ENCODE measurements at places on chromosomes 3 and 15. TPM values are rescaled to one million over a fixed set of nuclear protein-coding genes. Genes with fewer than 3 reads are reported as not detected.
A peak's percentile ranks its signal among the peaks of the same experiment; 100 is the strongest.

Gene SGO1
- 2.7 TPM for total RNA-seq

DNA sequence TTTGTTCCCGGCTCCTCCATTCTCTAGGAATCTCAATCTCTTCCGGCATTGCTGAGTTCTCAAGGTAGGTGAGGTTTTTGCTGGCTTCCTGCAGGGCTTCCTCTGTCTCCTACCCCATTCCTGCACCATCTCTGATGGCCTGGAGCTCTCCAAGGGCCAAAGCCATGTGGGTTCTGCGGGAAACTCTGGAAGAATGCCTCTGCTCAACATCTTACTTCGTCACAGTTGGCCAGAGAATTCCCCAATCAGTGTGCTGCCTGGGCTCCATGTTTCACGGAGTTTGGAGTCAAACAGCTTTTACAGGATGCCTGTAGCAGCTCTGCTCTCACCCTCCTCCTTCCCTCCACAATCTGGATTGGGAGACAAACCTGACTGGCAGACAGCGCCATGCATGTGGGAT lies 253.9 kb upstream of the HES1 start:
- DNase-seq: no peak

GRCh38 chr15:31801152-31801551 lies 229.2 kb upstream of the CHRNA7 start:
- no peak for DNase-seq

- DNase-seq: no peak
Observed at GRCh38 chr3:10395671-10396070, 74.8 kb upstream of the SEC13 start.

- no peak for DNase-seq
Observed at GRCh38 chr15:34799149-34800101, 4.1 kb upstream of the ACTC1 start.

GRCh38 chr3:191019855-191020254 lies 157.4 kb upstream of the GMNC start:
- DNase-seq: no peak

- no peak for DNase-seq
Observed at GRCh38 chr15:26729030-26729429, 43.8 kb downstream of the GABRB3 start.

- DNase-seq: no peak
Observed at GRCh38 chr3:195154111-195154791, 116.7 kb downstream of the XXYLT1 start.

GRCh38 chr15:65884511-65884910 lies 15.2 kb downstream of the RAB11A start:
- DNase-seq: no peak

- DNase-seq: no peak
Observed at GRCh38 chr15:65777843-65778242, 14.2 kb downstream of the DENND4A start.

GRCh38 chr15:60683156-60683555 lies 204.2 kb upstream of the ICE2 start:
- no peak for DNase-seq

Gene PLA2G4E
- total RNA-seq: 0.12 TPM

DNA sequence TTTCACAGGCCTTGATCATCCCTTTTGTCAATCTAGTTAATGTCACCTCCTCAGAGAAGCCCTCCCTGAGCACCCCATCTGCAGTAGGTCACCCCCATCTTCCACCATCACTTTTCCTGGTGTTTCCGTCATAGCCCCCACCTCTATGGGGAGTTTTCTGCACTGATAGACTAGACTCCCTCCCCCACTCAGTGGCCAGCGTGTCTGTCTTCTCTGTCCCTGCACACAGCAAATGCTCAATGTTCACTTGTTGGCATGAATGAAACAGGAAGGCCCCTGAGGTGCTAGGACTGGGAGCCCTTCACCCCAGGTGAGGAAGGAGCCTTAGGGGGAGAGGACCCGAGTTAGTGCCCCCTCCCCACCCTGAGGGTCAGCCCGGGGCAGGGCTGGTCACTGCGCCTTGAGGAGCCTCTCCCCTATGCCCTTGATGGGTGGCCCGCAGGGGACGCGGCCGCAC lies 15.8 kb upstream of the FANCD2 start:
- no peak for DNase-seq

- no peak for DNase-seq
Observed at GRCh38 chr3:152222327-152222726, 46.4 kb upstream of the MBNL1 start.

- no peak for DNase-seq
Observed at GRCh38 chr3:164486150-164486549, 592.1 kb downstream of the SI start.

- DNase-seq: no peak
Observed at GRCh38 chr15:71215126-71215894, 100.0 kb downstream of the THSD4 start.

Gene C3orf20
- total RNA-seq: not detected

- DNase-seq: no peak
Observed at GRCh38 chr15:31489801-31490646, 163.4 kb downstream of the KLF13 start.

Gene ATP2B2
- 0.18 TPM for total RNA-seq

GRCh38 chr3:195093731-195094130 lies 177.2 kb downstream of the XXYLT1 start:
- peak; percentile 17 for DNase-seq

- DNase-seq: no peak
Observed at GRCh38 chr3:137249311-137249940, 291.6 kb downstream of the IL20RB start.

GRCh38 chr3:114847564-114847963 lies 299.5 kb downstream of the ZBTB20 start:
- DNase-seq: no peak

DNA sequence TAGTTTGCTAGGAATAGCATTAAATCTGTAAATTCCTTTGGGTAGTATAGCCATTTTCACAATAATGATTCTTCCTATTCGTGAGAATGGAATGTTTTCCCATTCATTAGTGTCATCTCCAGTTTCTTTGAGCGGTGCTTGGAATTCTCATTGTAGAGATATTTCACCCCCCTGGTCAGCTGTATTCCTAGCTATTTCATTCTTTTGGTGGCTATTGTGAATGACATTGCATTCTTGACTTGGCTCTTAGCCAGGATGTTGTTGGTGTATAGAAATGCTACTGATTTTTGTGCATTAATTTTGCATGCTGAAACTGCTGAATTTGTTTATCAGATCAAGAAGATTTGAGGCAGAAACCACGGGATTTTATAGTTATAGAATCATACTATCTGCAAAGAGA lies 690.5 kb upstream of the ALCAM start:
- DNase-seq: no peak

DNA sequence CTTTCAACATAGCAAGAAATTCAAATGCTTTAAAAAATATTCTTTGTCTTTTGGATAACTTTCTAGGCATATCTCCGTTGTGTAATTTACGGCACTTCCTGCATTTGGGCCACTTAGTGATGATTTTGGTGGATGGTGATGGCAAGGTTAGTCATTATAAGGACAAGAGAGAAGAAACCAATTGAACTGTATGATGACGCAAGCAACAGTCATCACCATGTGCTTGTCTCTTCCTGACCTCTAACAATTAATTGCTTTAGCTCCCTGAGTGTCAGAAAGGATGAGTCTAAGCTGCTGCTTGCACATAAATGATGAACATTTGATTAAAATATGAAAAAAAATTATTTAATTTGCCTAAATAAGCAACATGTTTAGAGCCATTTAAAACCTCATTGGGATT lies 11.3 kb upstream of the P2RY12 start:
- DNase-seq: no peak

DNA sequence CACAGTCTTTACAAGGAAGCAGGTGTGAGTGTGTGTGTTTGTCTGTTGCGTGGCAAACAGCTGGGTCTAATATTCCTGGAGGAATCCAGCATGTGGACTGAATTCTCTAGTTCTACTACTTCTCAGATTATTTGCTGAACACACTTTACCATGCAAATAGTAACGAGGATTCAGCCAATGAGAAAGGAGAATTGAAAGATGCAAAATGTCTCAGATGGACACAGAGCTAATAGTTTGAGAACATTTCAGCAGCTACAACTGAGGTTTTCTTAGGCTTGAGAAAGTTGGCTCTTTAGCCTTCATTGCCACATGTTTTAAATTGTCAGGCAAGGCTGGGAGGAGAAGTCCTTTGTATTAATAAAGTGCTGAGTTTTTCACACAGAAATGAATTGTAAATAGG lies 568.0 kb upstream of the MDFIC2 start:
- DNase-seq: no peak

GRCh38 chr3:187450431-187451190 lies 82.4 kb downstream of the RTP4 start:
- no peak for DNase-seq

DNA sequence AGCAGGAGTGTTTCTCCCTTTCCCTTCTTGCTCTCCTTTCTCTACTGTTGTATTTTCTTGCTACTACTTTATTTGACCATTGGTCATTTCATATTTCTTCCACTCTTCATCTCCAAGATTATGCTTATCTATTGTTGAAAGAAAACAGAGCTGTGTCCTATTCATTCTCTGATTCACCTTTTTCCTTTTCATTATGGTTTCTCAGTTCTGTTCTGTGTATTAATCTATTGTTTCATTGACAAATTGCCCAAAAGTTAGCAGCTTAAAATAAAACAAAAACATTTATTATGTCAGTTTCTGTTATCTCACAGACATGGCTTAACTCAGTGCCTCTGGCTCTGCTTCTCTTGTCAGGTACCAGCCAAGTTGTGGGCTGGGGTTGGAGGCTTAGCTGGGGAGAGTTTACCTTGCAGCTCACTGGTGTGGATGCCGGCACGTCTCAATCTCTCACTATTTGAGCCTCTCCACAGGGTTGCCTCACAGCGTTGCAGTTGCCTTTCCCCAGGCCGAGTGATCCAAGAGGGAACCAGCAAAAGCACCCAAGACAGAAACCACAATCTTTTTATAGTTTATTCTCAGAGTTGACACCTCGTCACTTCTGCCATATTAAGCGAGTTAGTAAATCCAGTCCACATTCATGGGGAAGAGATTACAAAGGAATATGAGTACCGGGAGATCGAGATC lies 36.9 kb upstream of the FILIP1L start:
- no peak for DNase-seq

- DNase-seq: no peak
Observed at GRCh38 chr3:194732617-194733016, 46.9 kb downstream of the FAM43A start.

Gene SMCO1
- not detected for total RNA-seq

- no peak for DNase-seq
Observed at GRCh38 chr3:108036401-108036800, 54.4 kb downstream of the CD47 start.

Gene MOBP
- 0.16 TPM for total RNA-seq

GRCh38 chr3:135155228-135155627 lies 360.2 kb downstream of the EPHB1 start:
- DNase-seq: no peak

GRCh38 chr3:51441282-51442030 lies 50.4 kb downstream of the RBM15B start:
- no peak for DNase-seq

Gene CASR
- not detected for total RNA-seq

DNA sequence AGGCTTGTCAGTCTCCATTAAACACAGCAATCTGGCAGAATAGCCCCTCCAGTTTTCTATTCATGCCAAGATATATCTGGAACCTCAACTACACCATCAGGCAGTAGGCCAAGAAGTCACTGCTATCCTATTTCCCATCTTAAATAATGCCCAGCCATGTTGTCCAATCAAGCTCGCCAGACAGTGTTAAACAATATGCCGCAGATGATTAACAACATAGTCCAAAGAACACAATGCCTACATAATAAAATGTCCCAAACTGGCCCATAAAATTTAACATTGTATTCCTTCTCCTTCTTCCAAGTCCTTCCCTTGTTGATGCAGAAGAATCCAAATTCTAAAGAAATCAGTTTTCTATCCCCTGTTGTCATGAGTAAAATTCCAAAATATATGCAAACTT lies 427.4 kb upstream of the PPP2R3A start:
- DNase-seq: no peak

DNA sequence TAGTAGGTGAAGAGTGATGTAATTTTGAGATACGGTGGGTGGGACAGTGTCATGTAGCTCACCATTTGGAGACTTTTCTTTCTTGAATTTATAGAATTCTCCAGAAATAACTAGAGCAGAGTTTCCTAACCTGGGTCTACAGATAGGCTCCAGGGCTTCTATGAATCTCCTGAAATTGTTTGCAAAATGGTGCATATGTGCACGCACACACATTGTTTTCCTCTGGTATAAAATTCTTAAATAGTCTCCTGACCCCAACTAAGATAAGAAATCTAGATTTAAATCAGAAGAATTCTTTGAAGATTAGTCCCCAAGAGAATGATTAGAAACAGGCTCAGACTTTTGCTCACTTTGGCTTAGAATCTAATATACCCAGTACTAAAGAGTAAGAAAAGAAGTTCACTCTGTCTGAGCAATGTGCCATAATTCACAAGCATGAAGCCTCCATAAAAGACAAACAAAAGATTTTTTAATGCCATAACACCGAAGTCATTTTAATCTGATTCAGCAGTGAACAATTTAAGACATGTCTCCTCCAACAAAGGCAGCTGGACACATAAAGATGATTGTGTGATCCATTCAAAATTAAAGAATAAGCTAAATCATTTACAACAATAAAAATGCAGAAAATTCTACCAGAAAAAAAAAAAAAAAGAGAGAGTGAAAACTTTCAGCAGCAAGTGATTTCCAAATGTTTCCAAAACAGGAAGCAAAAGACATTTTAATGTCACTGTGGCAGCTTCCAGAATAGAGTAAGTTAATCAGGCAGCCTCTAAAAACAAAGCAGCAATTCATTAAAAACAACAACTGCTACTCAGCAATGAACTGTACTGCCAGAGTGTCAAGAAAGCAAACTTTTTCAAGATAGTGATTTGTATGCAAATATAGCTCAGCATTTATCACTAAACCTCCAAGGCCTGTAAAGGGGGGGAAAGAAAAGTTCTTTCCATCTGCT lies 975.5 kb upstream of the CFAP20DC start:
- no peak for DNase-seq

DNA sequence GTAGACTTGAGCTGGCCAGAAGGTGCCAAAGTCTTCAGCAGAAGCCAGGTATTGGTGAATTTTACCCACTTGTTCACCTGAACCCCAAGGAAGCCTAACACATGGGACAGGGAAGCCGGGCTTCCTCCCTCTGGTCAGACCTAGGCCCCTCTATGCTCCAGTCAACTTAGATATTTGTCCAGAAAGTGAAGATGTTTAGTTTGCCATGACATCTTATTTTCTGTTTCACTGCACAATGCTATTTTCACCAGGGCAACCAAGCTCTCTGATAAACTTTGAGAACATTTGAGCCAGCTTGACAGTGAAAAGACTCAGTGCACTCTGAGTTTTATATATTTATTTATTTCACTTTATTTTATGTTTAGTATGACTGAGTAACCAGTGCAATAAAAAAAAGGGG lies 71.0 kb downstream of the SOX14 start:
- no peak for DNase-seq

GRCh38 chr3:170976190-170976519 lies 50.4 kb downstream of the SLC2A2 start:
- no peak for DNase-seq

- no peak for DNase-seq
Observed at GRCh38 chr3:142498397-142499180, 50.8 kb upstream of the XRN1 start.

Gene TRIM71
- total RNA-seq: 2.4 TPM

GRCh38 chr15:29590701-29591100 lies 231.6 kb downstream of the TJP1 start:
- DNase-seq: no peak

Gene PRR23E
- total RNA-seq: not detected
